ENCODE measurements at places on chromosomes 3 and 15. TPM values are rescaled to one million over a fixed set of nuclear protein-coding genes. Genes with fewer than 3 reads are reported as not detected.

LCTL gene
- total RNA-seq, result not detected

DNA sequence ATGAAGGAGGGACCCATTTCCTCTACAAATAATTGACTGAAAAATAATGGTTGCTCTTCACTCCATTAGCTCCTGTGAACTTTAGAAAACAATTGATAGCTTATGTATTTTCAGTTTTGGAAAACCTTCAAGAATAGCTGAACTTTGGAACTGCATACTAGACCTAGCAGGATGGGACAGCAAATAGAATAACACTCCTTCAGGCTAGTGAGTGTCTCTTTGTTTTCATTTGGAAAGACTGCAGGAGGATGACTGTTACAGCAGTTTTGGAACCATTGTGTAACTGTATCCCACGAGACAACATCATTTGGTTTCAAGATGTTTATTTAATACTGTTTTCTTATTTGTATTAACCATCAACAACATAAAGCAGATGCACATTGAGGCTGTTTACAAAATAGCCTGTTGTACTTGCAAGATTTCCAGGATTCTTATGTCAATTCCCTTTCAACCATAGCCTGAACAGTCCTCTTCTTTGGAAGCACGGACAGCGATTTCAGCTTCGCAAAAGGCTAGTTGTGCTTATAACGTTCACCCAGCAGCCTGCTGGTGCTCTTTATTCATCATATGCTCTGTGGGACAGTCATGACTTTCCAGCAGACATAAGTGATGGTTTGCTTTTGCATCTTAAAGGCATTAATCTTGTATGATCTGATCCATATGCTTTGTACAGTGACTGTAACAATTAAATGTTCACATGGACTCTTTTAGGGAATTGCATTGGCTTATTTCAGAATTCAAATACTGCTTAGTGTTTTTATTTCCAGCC is 335.5 kb downstream of the IL5RA start:
- DNase-seq, result no peak

SNX22 gene
- 0.42 TPM for total RNA-seq

FEZF2 gene
- total RNA-seq, result not detected

DNA sequence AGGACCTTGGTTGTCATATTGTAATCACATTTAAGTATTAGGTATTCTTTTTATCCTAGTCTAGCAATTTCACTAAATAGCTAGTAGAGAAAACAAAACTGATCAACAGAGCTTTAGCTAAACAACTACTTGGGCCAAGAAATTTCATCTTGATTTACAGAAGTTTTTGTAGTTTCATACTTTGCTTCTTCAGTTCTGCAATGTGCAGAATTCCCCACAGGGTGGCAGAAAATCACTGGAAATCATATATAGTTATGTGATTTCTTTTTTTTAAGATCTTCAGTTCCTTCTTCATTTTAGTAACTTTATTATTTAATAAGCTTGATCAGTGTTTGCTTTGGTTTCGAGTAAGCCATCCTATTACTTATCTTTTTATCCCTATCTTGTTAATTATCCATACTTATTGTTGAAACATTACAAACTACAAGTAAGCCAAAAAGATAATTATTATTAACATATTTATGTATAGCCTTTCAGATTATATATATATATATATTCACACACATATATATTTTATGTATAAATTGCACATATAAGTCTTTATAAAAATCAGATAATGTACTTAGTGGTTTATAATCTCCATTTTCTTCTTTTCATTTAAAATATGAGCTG is 2.2 kb upstream of the BNIP2 start:
- no peak for DNase-seq

DNA sequence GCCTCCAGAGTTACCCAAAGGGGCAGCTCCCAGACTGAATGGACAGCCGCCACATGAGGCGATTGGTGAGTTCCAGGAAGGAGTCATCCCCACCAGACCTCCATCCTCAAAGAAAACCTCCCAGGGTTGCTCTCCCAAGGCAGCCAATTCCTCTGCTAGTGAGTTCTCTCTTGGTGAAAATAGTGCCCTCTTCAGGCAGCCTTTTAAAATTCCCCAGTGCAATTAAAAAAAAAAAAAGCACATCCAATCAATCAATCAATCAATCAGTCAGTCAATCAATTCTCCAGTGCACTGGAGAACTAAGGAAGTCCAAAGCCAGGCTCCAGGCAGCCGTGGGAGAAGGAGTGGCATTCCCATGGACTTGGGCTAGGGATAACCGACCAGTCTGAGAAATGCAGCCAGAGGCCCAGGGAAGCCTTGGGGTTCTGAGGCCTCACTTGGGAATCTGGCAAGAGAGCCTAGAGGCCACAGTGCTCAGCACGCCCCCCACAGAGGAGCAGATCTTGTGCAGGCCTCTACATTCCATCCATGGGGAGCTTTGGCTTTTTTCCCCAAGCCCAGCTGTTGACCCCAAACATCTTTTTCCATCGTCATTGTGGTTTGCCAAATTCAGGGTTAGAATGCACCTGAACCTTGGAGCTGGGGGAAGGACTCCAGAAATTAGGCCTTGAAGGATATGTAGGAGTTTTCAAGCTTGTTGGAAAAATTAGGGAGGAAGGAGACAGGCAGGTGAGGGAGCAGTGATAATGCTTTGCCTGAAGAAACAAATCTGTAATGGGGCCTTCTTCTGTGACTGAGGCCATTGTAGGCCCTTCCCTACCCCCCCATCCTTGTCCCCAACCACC is 4.8 kb downstream of the PAQR5 start:
- no peak for DNase-seq

GRCh38 chr3:60081381-60082095 is 1031.7 kb upstream of the CFAP20DC start:
- DNase-seq, result no peak

PCSK6 gene
- 1.9 TPM for total RNA-seq

DNA sequence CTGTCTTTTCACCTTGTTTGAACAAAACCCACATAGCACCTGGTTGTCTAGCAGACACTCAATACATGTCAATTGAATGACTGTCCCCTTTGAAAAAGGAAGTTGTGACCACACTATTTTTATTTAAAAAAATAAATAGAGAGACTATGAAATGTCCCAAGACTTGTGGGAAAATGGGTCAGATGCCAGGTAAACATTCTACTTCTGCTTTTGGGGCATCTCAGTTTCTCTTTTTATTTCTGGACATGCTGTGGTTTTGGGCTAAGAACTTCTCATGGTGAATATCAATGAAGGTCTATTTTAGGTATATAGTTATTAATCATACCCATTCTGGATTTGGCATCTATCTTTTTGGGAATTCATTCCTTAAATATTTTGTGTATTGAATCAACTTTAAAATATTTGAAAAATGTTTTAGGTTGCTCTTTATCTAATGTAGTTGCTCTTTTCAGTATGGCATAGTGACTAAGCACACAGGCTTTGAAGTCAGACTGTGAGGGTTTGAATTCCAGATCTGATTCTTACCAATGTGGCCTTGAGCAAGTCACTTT is 4.4 kb downstream of the TMEM45A start:
- no peak for DNase-seq

TMEM115 gene
- 16.7 TPM for total RNA-seq

- DNase-seq, result no peak
These were observed 29.6 kb upstream of the RPL32 start for GRCh38 chr3:12870942-12871341.

- DNase-seq, result no peak
These were observed 7.6 kb upstream of the COL8A1 start for GRCh38 chr3:99630815-99631214.

- no peak for DNase-seq
These were observed 228.9 kb upstream of the FEZF2 start for GRCh38 chr3:62602129-62602770.

DNA sequence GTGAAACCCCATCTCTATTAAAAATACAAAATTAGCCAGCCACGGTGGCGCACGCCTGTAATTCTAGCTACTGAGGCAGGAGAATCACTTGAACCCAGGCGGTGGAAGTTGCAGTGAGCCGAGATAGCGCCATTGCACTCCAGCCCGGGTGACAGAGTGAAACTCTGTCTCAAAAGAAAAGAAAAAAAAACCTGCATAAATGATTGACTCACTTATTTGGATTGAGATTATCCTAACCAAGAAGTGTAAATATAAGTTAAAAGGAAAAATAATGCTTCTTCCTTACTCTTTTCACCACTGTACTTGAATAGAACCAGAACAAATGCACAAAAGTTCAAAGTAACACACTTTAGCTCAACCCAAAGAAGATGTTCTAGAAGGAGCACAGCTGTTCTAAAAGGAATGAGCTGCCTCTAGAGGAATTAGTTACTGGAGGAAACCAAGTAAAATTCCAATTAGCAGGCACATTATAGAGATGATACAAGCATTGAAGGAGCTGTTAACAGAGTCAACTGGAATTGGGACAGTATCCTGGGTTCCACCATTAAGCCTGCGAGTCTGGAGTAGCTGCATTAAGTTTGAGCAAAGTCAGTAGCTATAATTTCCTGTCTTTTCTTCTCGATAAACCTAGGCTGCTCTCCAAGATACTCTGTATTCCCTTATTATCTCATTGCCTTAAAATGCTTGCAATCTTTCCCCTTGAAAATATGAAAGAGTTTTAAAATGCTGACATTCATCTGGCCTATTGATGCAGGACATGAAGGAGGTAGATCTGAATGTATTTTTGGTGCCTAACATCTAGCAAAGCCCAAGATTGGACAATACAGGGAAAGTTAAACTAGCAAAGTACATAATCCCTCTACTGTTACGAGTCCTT is 9.5 kb downstream of the MTHFS start:
- no peak for DNase-seq

- DNase-seq, result no peak
These were observed 86.1 kb downstream of the ATP10A start for GRCh38 chr15:25777037-25777436.

GRCh38 chr15:84772467-84772866 is 24.1 kb downstream of the ZNF592 start:
- DNase-seq, result no peak

ITGB5 gene
- 3.1 TPM for total RNA-seq

GRCh38 chr3:115518100-115518852 is 105.0 kb upstream of the GAP43 start:
- DNase-seq, result no peak

- DNase-seq, result no peak
These were observed 6.4 kb downstream of the RASA2 start for GRCh38 chr3:141493184-141493583.

DNA sequence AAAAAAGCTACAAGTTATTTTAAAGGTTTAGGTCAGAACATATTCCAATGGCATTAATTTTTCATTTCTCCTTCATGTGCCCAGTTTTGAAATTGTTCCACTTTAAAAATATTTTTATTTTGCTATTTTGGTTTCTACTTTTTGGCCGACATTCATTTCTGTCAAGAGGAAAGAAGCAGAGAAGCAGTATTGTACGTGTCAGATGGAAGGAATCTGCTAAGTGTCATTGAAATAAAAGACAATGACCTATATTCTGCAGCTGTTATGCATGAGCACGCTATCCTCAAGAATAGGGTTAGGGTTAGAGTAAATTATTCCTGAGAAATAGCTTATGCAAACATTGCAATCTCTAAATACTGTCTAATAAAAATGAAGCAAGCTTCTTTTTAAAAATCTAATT is 941.7 kb downstream of the TUSC7 start:
- DNase-seq, result no peak

DNA sequence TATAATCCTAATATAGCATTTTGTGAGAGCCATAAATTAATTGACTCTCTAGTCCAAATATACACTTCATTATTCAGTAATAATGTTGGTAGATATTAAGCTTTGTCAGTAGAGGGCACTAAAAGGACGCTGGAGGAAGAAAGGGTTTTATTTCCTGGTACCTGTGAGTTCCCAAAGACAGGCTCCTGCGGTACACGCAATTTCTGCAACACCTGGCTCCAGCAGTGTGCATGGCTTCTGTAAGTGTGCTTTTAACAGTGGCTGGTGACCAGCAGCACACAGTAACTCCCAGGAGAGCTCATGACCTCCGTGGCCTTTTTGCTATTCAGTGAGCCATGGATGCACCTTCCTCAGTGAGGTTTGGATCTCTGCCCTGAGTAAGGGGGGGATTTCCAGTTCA is 338.3 kb upstream of the ZNF385D start:
- DNase-seq, result no peak

RARB gene
- total RNA-seq, result not detected

DNA sequence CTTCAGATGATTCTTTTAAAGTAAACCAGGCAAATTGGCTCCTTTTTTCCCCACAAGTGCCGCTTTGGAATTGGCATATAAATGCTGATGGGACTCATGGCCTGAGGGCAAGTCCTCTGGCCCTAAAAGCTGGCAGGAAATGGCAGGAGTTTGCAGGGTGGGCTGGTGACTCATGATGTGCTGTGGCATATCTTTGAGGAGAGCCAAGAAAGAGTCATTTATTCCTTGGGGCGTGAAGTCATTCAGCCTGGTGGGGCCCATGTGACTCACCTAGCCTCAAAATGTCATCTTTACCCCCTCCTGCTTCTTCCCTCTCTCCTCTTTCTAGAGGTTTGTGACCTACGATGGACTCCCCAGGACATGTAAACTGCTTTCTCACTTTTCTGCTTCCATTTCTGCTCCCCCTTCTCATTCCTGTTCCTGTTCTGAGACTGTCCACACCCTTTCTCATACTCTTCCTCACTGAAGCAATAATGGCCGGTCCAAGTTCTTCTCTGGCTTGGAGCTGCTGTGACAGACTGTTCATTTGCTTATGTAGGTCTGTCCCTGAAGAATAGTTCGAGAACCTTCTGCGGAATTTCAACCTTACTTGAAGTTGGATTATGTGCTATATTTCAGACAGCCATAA is 326.1 kb downstream of the SATB1 start:
- DNase-seq, result no peak

GNL3 gene
- 117 TPM for total RNA-seq

DNA sequence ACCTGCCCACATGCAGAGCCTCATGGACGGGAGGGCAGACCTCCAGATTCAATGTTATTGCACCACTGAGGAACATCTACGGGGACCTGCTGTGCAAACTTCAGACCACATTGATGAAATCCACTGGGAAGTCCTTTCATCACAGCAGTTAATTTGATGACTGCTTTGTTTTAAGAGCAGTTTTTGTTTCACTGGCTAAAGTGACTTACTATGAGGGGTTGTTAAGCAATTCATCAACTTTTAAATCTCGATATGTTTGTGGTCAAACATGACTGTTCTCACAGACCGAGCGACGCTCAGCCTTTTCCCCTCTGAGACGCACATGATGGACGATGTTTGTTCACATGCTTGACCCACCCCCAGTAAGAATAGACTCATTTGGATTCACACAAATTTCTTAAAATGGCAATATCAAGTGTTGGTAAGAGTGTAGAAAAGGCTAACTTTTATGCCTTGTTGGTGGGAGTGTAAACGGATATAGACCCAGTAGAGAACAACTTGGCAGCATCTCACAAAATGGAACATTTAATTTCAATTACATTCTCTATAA is 35.9 kb upstream of the IREB2 start:
- no peak for DNase-seq

FAM81A gene
- not detected for total RNA-seq

RLBP1 gene
- total RNA-seq, result not detected

DNA sequence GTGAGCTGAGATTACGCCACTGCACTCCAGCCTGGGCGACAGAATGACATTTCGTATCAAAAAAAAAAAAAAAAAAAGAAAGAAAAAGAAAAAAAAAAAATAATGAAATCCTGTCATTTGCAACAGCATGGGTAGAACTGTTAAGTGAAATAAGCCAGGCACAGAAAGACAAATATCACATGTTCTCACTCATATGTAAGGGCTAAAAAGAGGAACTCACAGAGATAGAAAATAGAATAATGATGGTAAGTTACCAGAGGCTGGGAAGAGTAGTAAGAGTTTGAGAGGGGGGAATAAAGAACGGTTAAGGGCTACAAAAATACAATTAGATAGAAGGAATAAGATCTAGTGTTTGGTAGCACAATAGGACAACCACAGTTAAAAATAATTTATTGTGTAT is 19.7 kb downstream of the DENND6A start:
- DNase-seq, result no peak

DPH3 gene
- 22.8 TPM for total RNA-seq
